Type B pancreatic cell (in vitro differentiated cells): ENCODE measurements at places on chromosomes 12 and 14. TPM values are rescaled to one million over a fixed set of nuclear protein-coding genes. Genes with fewer than 3 reads are reported as not detected.

- DNase-seq = no peak
- peak overlapping the region; percentile 97 for H3K27ac ChIP-seq
- H3K36me3 ChIP-seq = peaks cover 25% of the 10 kb centered on the region
- no peaks in the 10 kb centered on the region for H3K27me3 ChIP-seq
- peak overlapping the region; percentile 98 for H3K4me3 ChIP-seq
These were observed 773 bp downstream of the GMPR2 start for GRCh38 chr14:24233538-24233866.

DNA sequence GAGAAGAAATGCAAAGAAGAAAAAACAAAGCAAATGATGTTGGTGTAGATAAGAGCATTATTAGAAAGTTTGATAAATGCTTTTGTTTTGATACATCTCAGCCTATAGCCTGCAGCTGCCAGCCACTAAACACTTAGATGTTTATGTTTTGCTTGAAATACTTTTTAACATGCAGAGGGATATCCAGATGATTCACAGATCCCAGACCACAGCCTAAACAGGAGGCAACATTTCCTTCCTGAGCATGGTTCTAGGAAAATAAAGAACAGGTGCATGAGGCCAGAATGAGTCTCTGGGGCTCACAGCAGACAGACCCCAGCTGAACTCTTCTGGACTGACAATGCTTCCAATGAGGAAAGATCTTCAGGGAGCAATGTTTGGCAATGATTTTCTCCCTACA, 103.7 kb upstream of the EEA1 start:
- peaks cover 3% of the 10 kb centered on the region for H3K27me3 ChIP-seq
- H3K27ac ChIP-seq = no peak overlapping the region

DNA sequence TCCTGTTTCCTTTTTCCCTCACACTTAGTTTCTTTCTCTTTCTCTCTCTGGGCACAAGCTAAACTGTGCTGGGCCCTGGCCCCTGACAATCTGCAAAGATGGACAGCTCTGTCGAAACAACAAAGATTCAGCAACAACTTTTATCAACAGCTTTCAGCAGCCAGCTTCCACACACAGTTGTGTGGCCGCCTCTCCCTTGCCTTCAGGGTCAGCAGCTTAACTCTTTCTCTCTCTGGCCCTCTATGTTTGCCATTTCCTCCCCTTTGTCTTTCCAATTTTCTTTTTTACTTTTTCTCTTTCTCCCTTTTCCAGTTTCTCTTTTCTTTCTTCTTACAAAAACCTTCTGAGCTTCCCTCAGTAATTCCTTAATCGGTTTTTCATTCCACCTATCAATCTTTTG, 43.3 kb downstream of the IQSEC3 start:
- H3K4me1 ChIP-seq = peaks cover 9% of the 10 kb centered on the region
- no peak overlapping the region for H3K4me3 ChIP-seq
- no peaks in the 10 kb centered on the region for H3K36me3 ChIP-seq
- H3K27me3 ChIP-seq = peaks cover 31% of the 10 kb centered on the region
- no peak for DNase-seq

DNA sequence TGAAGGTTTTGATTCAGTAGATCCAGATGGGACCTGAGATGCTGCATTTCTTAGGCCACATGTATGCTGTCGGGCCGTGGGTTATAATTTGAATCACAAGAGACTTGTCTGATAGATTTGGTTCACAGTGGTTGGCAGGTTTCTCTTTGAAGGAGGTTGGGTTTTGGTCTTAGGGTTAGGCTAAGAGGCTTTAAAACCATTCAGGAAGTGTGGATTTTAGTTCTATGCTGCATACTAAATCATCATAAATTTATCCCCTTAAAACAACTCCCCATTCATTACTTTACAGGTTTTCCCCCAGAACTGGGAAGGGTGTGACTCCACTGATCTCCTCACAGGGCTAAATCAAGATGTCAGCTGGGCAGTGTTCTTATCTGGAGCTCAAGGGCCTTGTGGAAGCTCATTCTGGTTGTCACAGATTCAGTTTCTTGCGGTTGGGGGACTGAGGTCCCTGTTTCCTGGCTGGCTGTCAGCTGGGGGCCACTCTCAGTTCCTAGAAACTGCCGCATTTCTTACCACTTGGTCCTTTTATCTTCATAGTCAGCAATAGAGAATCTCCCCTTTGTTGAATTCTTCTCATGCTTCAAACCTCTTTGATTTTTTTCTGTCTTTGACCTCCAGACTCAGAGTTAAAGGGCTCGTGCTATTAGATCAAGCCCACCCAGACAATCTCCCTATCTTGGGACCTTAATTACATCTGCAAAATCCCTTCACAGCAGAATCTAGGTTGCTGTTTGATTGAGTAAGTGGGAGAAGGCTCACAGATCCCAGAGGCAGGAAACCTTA, 20.6 kb upstream of the PCNX1 start:
- peaks cover 9% of the 10 kb centered on the region for H3K4me1 ChIP-seq
- no peak for DNase-seq
- no peak overlapping the region for H3K27ac ChIP-seq

DNA sequence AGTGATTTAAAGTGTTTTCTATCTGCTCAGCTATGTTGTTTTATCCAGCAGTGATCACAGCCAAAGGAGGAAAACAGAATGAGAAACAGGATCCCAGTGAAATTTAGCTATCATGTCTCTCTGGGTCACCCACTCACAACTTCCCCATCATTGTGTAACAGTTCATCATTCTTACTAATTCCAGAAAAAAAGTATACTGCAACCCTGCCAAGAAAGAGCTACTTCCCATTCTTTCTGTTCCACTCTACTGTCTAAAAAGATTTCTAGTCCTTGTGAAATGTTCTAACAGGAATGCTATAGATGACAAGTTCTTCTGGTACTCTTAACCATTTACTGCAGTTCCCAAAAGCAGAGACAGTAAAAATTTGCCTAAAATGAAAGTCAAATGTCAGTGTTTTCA, 39.2 kb upstream of the CD163 start:
- no peak overlapping the region for H3K4me3 ChIP-seq
- peaks cover 5% of the 10 kb centered on the region for H3K27me3 ChIP-seq
- no peak for DNase-seq
- H3K36me3 ChIP-seq = no peaks in the 10 kb centered on the region

BICDL1 gene
- total RNA-seq = 7.4 and 7.8 TPM in 2 replicates

CPNE6 gene
- not detected in 2 replicates for total RNA-seq
